ENCODE measurements at places on chromosomes 5 and 9. TPM values are rescaled to one million over a fixed set of nuclear protein-coding genes. Genes with fewer than 3 reads are reported as not detected.

The FAM53C gene
- total RNA-seq, result 26.9 TPM

The NFX1 gene
- total RNA-seq, result 27.5 TPM

The MYMK gene
- total RNA-seq, result not detected

The PCDHB3 gene
- 0.27 TPM for total RNA-seq

The ZNF367 gene
- 8.1 TPM for total RNA-seq

The TMOD1 gene
- total RNA-seq, result 0.04 TPM

The FCN1 gene
- total RNA-seq, result not detected

The GFRA3 gene
- 0.27 TPM for total RNA-seq

The HRH2 gene
- not detected for total RNA-seq

The DAPK1 gene
- 34.0 TPM for total RNA-seq

The TICAM2 gene
- total RNA-seq, result not detected

The PCDHGA9 gene
- not detected for total RNA-seq

The ARHGEF28 gene
- total RNA-seq, result 34.1 TPM

The SV2C gene
- total RNA-seq, result not detected

The GPR150 gene
- not detected for total RNA-seq
